ENCODE measurements at places on chromosomes 16 and 17. TPM values are rescaled to one million over a fixed set of nuclear protein-coding genes. Genes with fewer than 3 reads are reported as not detected.

The GLTPD2 gene
- not detected for total RNA-seq

The P2RX1 gene
- total RNA-seq: not detected

The CARD14 gene
- total RNA-seq: not detected

The RDM1 gene
- 1.9 TPM for total RNA-seq

The CD300LB gene
- total RNA-seq: 0.19 TPM

The TMEM204 gene
- 124 TPM for total RNA-seq

The TMC8 gene
- 424 TPM for total RNA-seq

The LITAFD gene
- total RNA-seq: not detected

The ZNF771 gene
- 6.0 TPM for total RNA-seq

The KRT24 gene
- not detected for total RNA-seq

The MAP2K6 gene
- 16.5 TPM for total RNA-seq

The GPR179 gene
- total RNA-seq: 0.12 TPM

The PRSS36 gene
- 0.33 TPM for total RNA-seq

The HAGHL gene
- 17.2 TPM for total RNA-seq

The TBX21 gene
- total RNA-seq: 17.9 TPM

The QPRT gene
- total RNA-seq: 1.1 TPM

The SHPK gene
- 11.6 TPM for total RNA-seq

The ZNF629 gene
- 4.7 TPM for total RNA-seq

The KCNH6 gene
- total RNA-seq: not detected

The SDR42E1 gene
- total RNA-seq: 8.1 TPM

The SPN gene
- 175 TPM for total RNA-seq

The GP1BA gene
- not detected for total RNA-seq

The PROCA1 gene
- 14.3 TPM for total RNA-seq

The ALDH3A1 gene
- total RNA-seq: not detected
